ENCODE measurements at places on chromosomes 5 and 9. TPM values are rescaled to one million over a fixed set of nuclear protein-coding genes. Genes with fewer than 3 reads are reported as not detected.

Gene PDGFRB
- total RNA-seq: 4.4 TPM

Gene ENHO
- total RNA-seq: not detected

Gene CAMK2A
- not detected for total RNA-seq

Gene SHOC1
- total RNA-seq: not detected

Gene PAEP
- not detected for total RNA-seq

Gene FST
- not detected for total RNA-seq

Gene RPL12
- total RNA-seq: 1,282 TPM

Gene LCN9
- total RNA-seq: not detected

Gene SLC34A1
- not detected for total RNA-seq

Gene SHB
- total RNA-seq: 0.14 TPM

GRCh38 chr5:132777209-132778069 lies at the start of gene SEPTIN8:
Gene SEPTIN8 (minus strand): TSS chr5:132777239. CDS start chr5:132777137, 102 bp downstream.
- peak within 1 kb of the TSS; percentile 19 for H3K27ac ChIP-seq
- peaks cover 36% of the 10 kb centered on the region for H3K27me3 ChIP-seq
- peak within 1 kb of the TSS; percentile 77 for H3K4me3 ChIP-seq
- H3K36me3 ChIP-seq: no peaks in the 10 kb centered on the region
- peak; percentile 75 for DNase-seq

GRCh38 chr5:56862909-56863308 lies 46.5 kb upstream of the SETD9 start:
- no peak overlapping the region for H3K4me3 ChIP-seq
- DNase-seq: no peak
- peaks cover 5% of the 10 kb centered on the region for H3K36me3 ChIP-seq

DNA sequence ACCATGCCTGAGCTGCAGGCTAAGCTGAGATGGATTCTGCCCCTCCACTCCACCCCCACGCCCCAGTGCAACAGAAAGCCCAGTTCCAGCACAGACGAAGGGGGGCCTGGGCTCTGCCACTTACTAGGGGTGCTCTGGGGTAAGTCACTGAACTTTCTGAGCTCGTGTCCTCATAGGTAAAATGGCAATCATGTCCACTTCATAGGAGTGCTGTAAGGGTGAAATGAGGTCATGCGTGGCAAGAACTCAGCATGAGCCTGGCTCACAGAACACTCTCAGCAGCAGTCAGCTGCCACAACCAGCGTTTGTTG lies 8.4 kb upstream of the PSD2 start:
- no peak for DNase-seq
- peaks cover 9% of the 10 kb centered on the region for H3K27me3 ChIP-seq
- peak overlapping the region; percentile 86 for H3K4me3 ChIP-seq
- H3K4me1 ChIP-seq: no peaks in the 10 kb centered on the region
- no peak overlapping the region for H3K27ac ChIP-seq
- no peaks in the 10 kb centered on the region for H3K36me3 ChIP-seq

GRCh38 chr9:132167192-132167591 lies 5.3 kb downstream of the NTNG2 start:
- H3K4me3 ChIP-seq: no peak overlapping the region
- peaks cover 22% of the 10 kb centered on the region for H3K4me1 ChIP-seq
- H3K36me3 ChIP-seq: peaks cover 4% of the 10 kb centered on the region
- peaks cover 21% of the 10 kb centered on the region for H3K27me3 ChIP-seq

DNA sequence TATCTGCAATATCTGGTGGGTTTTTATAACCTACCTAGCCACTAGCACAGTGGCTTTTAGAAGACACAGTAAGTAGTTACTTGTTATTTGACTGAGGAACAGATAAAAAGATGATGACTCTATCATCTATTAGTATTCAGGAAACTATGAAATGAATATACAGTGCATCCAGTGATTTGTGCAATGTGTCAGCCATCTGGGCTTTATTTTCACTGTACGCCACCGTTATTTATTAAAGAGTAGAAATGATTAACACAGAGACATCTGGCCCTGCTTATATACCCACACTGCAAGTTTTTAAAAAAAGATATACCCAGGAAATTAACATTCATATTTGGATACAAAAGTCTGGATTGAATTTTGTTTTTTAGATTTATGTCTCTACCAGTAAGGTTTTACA lies 408.4 kb downstream of the PDE4D start:
- DNase-seq: no peak
- H3K4me1 ChIP-seq: peaks cover 8% of the 10 kb centered on the region
- H3K4me3 ChIP-seq: peak overlapping the region; percentile 11

GRCh38 chr5:179781846-179782245 lies 11.9 kb upstream of the LTC4S start:
- peaks cover 13% of the 10 kb centered on the region for H3K4me1 ChIP-seq
- no peak for DNase-seq
- H3K27ac ChIP-seq: no peak overlapping the region
- H3K36me3 ChIP-seq: no peaks in the 10 kb centered on the region
- H3K27me3 ChIP-seq: no peaks in the 10 kb centered on the region

DNA sequence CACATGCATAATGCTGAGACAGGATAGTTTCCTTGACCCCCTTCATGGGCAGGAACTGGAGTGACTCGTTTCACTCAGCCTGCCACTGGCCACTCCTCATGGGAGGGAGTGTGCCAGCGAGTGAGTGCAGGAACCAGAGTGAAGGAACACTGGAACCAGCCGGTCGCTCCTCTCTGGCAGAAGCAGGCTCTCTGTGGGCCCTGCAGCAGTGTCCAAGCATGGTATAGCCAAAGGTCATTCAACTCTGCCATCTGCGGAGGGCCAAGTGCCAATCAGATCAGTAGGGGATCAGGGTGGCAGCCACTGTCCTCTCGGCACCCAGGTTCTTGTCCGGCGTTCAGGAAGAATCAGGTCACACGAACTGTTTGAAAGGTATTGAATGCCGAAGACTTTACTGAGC lies 169.3 kb upstream of the PPP1R2B start:
- no peak overlapping the region for H3K4me3 ChIP-seq
- H3K36me3 ChIP-seq: no peaks in the 10 kb centered on the region
- no peak overlapping the region for H3K27ac ChIP-seq
- H3K27me3 ChIP-seq: peaks cover 27% of the 10 kb centered on the region
- no peak for DNase-seq
- no peaks in the 10 kb centered on the region for H3K4me1 ChIP-seq

- H3K27ac ChIP-seq: no peak overlapping the region
- no peak for DNase-seq
- H3K36me3 ChIP-seq: no peaks in the 10 kb centered on the region
Observed at GRCh38 chr9:76912636-76913275, 6.8 kb upstream of the PRUNE2 start.

GRCh38 chr9:71490810-71491209 lies 277.5 kb downstream of the CEMIP2 start:
- H3K4me3 ChIP-seq: no peak overlapping the region
- H3K36me3 ChIP-seq: no peaks in the 10 kb centered on the region
- H3K4me1 ChIP-seq: no peaks in the 10 kb centered on the region
- H3K27me3 ChIP-seq: peaks cover 32% of the 10 kb centered on the region
- no peak for DNase-seq

- peaks cover 14% of the 10 kb centered on the region for H3K4me1 ChIP-seq
- H3K4me3 ChIP-seq: peak overlapping the region; percentile 13
- H3K36me3 ChIP-seq: peaks cover 8% of the 10 kb centered on the region
- no peak for DNase-seq
- peaks cover 10% of the 10 kb centered on the region for H3K27me3 ChIP-seq
Observed at GRCh38 chr5:55997742-55998351, 3.1 kb upstream of the IL6ST start.

- no peaks in the 10 kb centered on the region for H3K4me1 ChIP-seq
- no peaks in the 10 kb centered on the region for H3K36me3 ChIP-seq
- DNase-seq: peak; percentile 59
- no peaks in the 10 kb centered on the region for H3K27me3 ChIP-seq
Observed at GRCh38 chr9:134626571-134627416, 14.8 kb upstream of the COL5A1 start.

- no peaks in the 10 kb centered on the region for H3K4me1 ChIP-seq
- no peak overlapping the region for H3K4me3 ChIP-seq
- no peak overlapping the region for H3K27ac ChIP-seq
- H3K27me3 ChIP-seq: no peaks in the 10 kb centered on the region
Observed at GRCh38 chr5:5585751-5586341, 163.4 kb downstream of the ICE1 start.

DNA sequence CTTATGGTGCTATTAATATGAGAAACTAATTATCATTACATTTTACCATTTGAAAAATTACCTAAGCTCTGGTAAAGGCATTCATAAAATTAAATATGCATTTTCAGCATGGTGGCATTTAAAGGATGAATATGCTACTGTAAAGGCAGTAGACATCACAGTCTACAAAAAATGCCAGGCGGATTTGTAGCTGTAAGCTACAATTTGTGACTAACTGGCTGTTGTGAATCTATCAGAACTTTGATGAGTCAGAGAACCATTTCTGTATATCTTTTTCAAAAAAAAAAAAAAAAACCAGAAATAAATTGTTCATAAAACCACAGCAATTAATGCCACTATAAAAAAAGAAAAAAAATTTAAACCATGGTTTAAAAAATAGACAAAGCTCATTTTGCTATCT lies 186.3 kb downstream of the NFIB start:
- DNase-seq: no peak
- H3K27ac ChIP-seq: no peak overlapping the region
- no peaks in the 10 kb centered on the region for H3K4me1 ChIP-seq
- H3K4me3 ChIP-seq: no peak overlapping the region
- H3K27me3 ChIP-seq: no peaks in the 10 kb centered on the region

- H3K27ac ChIP-seq: no peak overlapping the region
- no peaks in the 10 kb centered on the region for H3K4me1 ChIP-seq
- no peak for DNase-seq
- no peak overlapping the region for H3K4me3 ChIP-seq
Observed at GRCh38 chr5:174708476-174709207, 15.7 kb upstream of the MSX2 start.

DNA sequence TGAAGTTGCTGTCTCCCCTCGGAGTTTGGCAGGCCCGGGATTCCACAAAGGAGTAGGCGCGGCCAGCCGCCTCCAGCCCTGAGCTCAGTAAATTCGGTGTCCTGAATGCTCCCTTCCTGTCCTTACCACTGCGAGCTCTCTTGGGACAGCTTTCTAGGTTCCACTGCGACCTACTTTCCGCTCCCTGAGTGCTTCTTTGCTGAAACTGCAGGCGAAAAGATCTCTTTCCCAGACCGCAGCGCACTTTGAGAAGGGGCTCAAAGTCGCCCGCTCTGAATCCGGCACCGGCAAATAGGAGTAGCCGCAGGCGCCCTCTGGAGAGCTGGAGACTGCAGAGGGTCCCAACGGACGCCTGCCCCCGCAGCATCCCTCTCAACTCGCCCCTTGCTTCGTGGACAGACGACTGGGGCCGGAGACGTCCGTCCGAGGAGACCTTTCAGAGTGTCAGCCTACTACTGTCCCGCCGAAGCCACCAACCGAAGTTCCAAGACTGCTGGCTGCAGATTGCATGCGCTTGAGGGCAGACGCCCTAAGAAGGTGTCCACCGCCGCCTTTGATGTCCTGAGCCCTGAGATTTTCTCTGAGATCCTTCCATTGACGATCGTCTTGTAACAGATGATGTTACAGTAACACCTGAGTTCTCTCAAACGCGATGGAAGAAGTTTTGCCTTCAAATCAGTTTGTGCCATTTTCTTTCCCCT lies 96.0 kb downstream of the ANXA2R start:
- H3K36me3 ChIP-seq: no peaks in the 10 kb centered on the region
- no peak overlapping the region for H3K4me3 ChIP-seq
- no peak overlapping the region for H3K27ac ChIP-seq
- no peaks in the 10 kb centered on the region for H3K27me3 ChIP-seq
- DNase-seq: no peak

- no peaks in the 10 kb centered on the region for H3K27me3 ChIP-seq
- H3K4me1 ChIP-seq: no peaks in the 10 kb centered on the region
- DNase-seq: no peak
- no peak overlapping the region for H3K27ac ChIP-seq
- H3K36me3 ChIP-seq: no peaks in the 10 kb centered on the region
Observed at GRCh38 chr5:21236104-21236503, 1248.1 kb upstream of the CDH18 start.

- no peak overlapping the region for H3K4me3 ChIP-seq
- no peak for DNase-seq
- no peak overlapping the region for H3K27ac ChIP-seq
Observed at GRCh38 chr5:33423018-33423630, 17.6 kb upstream of the TARS1 start.

GRCh38 chr5:93717162-93717561 lies 24.2 kb downstream of the POU5F2 start:
- H3K4me3 ChIP-seq: no peak overlapping the region
- no peaks in the 10 kb centered on the region for H3K36me3 ChIP-seq
- DNase-seq: no peak
- H3K27me3 ChIP-seq: no peaks in the 10 kb centered on the region

GRCh38 chr5:128965011-128965637 lies at the start of gene SLC27A6:
Gene SLC27A6 (plus strand): TSS chr5:128965488. CDS start chr5:128966138, 650 bp downstream.
- H3K27me3 ChIP-seq: peaks cover 6% of the 10 kb centered on the region
- peaks cover 14% of the 10 kb centered on the region for H3K36me3 ChIP-seq
- no peaks in the 10 kb centered on the region for H3K4me1 ChIP-seq
- no peak for DNase-seq
- H3K4me3 ChIP-seq: no peak within 1 kb of the TSS

DNA sequence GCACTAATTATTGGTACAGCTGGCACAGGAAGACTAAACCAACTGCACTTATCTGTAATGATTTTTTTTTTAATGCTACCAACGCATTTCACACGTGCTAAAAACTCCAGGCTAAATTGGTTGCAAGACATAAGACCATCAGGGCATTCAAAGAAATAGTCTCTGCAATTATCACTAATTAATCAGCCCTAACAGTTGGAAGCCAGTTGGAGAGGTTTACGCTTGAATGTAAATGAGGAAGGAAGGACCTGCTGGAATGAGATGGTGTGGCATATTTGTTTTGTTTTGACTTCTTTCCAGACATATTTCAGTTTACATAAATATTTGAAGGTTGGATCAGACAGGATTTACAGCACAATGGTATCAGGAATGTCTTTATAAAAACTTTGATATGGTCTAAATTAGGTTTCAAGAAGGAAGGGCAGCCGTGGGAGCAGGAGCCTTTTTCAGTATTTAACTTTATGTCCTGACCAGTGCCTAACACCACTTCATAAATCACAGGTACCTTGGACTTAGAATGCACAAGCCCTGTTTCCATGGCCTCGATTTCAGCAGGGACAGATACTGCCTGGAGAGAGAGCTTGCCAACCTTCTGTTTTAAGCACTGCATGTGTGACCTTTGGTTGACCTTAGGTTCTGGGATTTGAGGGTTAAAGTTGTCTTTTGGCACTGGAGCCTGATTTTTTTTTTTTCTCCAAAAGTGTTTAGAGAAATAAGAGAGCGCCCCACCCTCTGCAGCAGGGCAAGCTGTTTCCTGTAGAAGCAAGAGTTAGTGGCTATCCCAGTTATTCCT lies 199.8 kb upstream of the MAP3K1 start:
- no peak for DNase-seq
- H3K4me1 ChIP-seq: peaks cover 40% of the 10 kb centered on the region
- no peak overlapping the region for H3K4me3 ChIP-seq
- H3K27ac ChIP-seq: no peak overlapping the region
- peaks cover 18% of the 10 kb centered on the region for H3K36me3 ChIP-seq

GRCh38 chr5:17415321-17415758 lies 82.7 kb upstream of the TAF11L2 start:
- H3K4me3 ChIP-seq: no peak overlapping the region
- no peaks in the 10 kb centered on the region for H3K4me1 ChIP-seq
- no peaks in the 10 kb centered on the region for H3K36me3 ChIP-seq
- H3K27me3 ChIP-seq: no peaks in the 10 kb centered on the region
- DNase-seq: no peak

Measured in natural killer cell treated with Interleukin-12 subunit alpha and Interleukin-12 subunit beta and Interleukin-15 and Interleukin-18, amount 100 ng/mL, for 72 hours (primary cell).